ENCODE measurements at places on chromosomes 1 and 21.

DNA sequence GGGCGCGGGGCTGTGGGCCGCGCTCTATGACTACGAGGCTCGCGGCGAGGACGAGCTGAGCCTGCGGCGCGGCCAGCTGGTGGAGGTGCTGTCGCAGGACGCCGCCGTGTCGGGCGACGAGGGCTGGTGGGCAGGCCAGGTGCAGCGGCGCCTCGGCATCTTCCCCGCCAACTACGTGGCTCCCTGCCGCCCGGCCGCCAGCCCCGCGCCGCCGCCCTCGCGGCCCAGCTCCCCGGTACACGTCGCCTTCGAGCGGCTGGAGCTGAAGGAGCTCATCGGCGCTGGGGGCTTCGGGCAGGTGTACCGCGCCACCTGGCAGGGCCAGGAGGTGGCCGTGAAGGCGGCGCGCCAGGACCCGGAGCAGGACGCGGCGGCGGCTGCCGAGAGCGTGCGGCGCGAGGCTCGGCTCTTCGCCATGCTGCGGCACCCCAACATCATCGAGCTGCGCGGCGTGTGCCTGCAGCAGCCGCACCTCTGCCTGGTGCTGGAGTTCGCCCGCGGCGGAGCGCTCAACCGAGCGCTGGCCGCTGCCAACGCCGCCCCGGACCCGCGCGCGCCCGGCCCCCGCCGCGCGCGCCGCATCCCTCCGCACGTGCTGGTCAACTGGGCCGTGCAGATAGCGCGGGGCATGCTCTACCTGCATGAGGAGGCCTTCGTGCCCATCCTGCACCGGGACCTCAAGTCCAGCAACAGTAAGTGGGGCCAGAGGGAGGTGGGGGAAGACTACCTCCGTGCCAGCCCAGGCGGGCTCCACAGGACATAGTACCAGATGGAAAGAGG is 808 bp downstream of the MAP3K21 start:
- H3K27me3 ChIP-seq: no peaks in the 10 kb centered on the region
- peak overlapping the region; percentile 61 for H3K4me3 ChIP-seq
- H3K27ac ChIP-seq: no peak overlapping the region
- peaks cover 24% of the 10 kb centered on the region for H3K4me1 ChIP-seq
- no peaks in the 10 kb centered on the region for H3K36me3 ChIP-seq
- no peak for DNase-seq

DNA sequence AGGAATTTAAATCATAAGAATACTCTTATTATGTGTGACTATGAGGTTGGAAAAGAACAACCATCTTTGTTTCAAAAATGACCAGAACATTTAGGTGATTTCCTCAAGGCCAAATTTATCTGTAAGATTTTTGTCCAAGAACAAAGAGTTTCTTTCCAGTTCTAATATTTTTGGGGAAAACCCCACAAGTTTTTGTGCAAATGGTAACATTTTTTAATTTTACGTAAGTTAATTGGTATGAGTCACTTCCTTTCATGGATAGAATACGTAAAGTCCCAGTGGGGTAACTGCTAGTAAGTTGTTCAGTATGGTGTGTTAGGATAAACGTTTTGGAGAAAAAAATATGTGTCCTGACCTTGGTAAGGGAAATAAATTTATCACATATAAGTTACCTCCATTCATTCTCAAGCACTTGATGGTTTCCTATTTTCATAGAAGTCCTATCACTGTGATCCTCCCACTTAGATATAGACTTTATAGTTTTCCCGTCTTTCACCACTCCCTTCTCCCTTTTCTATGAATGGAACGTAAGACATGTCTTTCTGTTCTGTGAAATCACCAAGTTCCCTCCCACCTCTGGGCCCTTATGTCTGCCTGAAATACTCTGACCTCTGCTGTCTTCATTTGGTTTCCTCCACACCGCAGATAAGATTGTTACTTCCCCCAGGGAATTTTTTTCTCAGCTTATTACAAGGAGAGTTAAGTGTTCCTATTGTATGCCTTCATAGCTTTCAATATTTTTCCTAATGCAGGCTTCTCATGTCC is 34.9 kb upstream of the TSNAX start:
- H3K4me1 ChIP-seq: no peaks in the 10 kb centered on the region
- H3K36me3 ChIP-seq: no peaks in the 10 kb centered on the region
- H3K4me3 ChIP-seq: no peak overlapping the region
- no peaks in the 10 kb centered on the region for H3K27me3 ChIP-seq

- H3K4me1 ChIP-seq: peaks cover 14% of the 10 kb centered on the region
- H3K36me3 ChIP-seq: no peaks in the 10 kb centered on the region
- no peaks in the 10 kb centered on the region for H3K27me3 ChIP-seq
- H3K27ac ChIP-seq: no peak overlapping the region
- DNase-seq: no peak
- H3K4me3 ChIP-seq: no peak overlapping the region
These were observed 18.0 kb downstream of the RHOU start for GRCh38 chr1:228753287-228753686.

- peaks cover 24% of the 10 kb centered on the region for H3K4me1 ChIP-seq
- H3K4me3 ChIP-seq: no peak overlapping the region
- peak overlapping the region; percentile 66 for H3K27ac ChIP-seq
- H3K27me3 ChIP-seq: no peaks in the 10 kb centered on the region
- H3K36me3 ChIP-seq: no peaks in the 10 kb centered on the region
These were observed 102.8 kb downstream of the RHOU start for GRCh38 chr1:228837817-228838716.

- no peaks in the 10 kb centered on the region for H3K4me1 ChIP-seq
- no peaks in the 10 kb centered on the region for H3K36me3 ChIP-seq
- H3K27ac ChIP-seq: no peak overlapping the region
- DNase-seq: no peak
- no peak overlapping the region for H3K4me3 ChIP-seq
These were observed 30.4 kb upstream of the EYA3 start for GRCh38 chr1:28118640-28119307.

GRCh38 chr21:42297377-42297776 is 17.8 kb downstream of the TFF3 start:
- H3K36me3 ChIP-seq: peaks cover 2% of the 10 kb centered on the region
- H3K27me3 ChIP-seq: no peaks in the 10 kb centered on the region
- DNase-seq: no peak
- H3K4me1 ChIP-seq: peaks cover 10% of the 10 kb centered on the region

DNA sequence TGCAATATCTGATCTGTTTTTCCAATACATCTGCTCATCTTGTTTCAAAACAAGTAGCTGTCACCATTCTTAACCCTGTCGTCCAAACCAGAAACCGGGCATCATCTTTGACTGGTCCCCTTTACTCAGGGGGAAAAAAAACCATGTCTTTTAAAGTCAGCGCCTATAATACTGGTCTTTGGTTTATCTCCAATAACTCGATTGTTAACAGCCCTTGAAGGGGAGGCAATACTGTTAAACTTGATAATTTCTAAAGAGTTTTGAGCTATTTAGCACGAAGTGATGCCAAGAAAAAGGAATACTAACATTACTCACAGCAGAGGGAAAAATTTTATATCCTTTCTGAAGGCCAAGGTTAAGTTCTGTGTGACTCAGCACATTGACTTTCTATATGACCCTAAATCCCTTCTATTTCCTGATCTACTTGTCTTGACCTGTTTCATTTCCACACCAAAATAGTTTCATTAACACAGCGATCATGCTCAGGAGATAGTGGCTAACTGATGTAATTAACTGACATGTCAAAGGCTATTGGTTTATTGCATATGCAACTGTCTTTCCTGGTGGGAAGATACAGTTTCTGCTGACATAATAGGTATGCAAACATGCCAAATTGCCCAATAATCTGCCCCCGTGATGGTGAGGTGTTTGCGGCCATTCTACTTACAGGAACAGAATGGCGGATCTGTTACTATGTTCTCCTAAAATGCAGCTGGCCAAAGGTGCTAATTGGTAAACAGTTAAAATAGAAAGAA is 59.1 kb downstream of the NFIA start:
- H3K36me3 ChIP-seq: no peaks in the 10 kb centered on the region
- peak overlapping the region; percentile 42 for H3K27ac ChIP-seq
- H3K4me3 ChIP-seq: no peak overlapping the region
- DNase-seq: no peak

GRCh38 chr1:197306381-197307062 is 38.5 kb downstream of the CRB1 start:
- no peaks in the 10 kb centered on the region for H3K4me1 ChIP-seq
- H3K27ac ChIP-seq: no peak overlapping the region
- no peak for DNase-seq
- H3K36me3 ChIP-seq: no peaks in the 10 kb centered on the region
- H3K4me3 ChIP-seq: no peak overlapping the region
- H3K27me3 ChIP-seq: no peaks in the 10 kb centered on the region

DNA sequence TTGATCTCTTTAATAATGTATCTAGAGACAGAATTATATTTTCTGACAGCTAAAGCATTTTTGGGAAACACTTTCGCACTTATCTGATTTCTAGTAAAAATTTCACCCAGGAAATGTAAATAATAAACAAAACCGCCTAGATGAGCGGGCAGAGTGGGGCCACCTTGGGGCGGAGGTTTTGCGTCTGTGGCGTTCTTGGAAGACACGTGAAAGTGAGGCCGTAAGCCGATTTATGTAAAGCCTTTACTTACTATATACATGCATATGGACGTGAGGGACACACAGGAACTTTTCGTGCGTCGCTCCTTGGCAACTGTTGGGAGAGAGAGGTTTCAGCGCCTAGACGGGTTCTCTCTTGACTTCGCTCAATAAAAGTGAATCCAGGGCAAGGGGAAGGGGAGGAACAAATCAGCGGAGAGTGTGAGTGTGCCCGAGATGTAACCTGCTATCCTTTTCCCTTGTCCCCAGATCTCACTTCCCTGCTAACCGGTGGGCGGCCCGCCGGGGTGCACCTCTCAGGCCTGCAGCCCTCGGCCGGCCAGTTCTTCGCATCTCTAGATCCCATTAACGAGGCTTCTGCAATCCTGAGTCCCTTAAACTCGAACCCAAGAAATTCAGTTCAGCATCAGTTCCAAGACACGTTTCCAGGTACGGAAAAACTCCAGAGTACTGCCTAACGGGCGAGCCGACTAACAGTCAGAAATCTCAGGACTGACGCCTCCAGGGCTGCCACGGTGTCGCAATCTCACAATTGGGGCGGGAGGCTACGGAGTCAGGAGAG is 1.7 kb downstream of the HLX start:
- DNase-seq: peak; percentile 90
- H3K27me3 ChIP-seq: no peaks in the 10 kb centered on the region
- peak overlapping the region; percentile 99 for H3K4me3 ChIP-seq

DNA sequence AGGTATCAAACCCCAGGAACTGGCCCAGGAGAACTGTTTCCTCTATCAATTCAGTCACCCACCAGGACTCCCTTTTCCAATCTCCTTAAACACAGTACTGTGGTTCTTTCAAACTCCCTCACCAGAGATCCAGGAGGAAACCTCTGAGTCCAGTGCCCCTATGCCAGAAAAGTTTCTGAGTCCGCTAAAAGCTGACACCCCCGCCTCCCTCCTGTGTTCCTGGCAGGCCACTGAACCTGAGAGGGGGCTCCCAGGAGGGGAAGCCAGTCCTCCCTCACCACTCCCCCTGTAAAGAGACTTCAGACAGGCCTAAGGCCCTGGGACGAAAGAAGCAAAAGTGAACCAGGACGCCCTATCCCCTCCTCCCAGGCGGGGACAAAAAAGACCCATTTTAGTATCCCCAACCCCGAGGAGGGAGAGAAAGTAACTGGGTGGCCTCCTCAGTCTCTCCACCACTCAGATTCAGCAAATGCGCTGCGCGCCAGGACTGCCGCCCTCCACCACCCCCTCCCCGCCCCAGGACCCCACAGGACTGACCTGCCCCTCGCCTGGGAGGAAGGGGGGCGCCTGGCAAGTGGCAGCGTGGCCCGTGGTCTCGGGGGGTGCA is 624 bp downstream of the SLC41A1 start:
- peak overlapping the region; percentile 94 for H3K4me3 ChIP-seq
- peaks cover 35% of the 10 kb centered on the region for H3K4me1 ChIP-seq
- H3K27me3 ChIP-seq: no peaks in the 10 kb centered on the region
- peak overlapping the region; percentile 98 for H3K27ac ChIP-seq
- H3K36me3 ChIP-seq: peaks cover 11% of the 10 kb centered on the region

- DNase-seq: no peak
- H3K27ac ChIP-seq: peak overlapping the region; percentile 98
- H3K4me1 ChIP-seq: peaks cover 33% of the 10 kb centered on the region
- no peak overlapping the region for H3K4me3 ChIP-seq
- peaks cover 6% of the 10 kb centered on the region for H3K36me3 ChIP-seq
These were observed 6.7 kb upstream of the CSRP1 start for GRCh38 chr1:201513498-201514243.

- H3K4me1 ChIP-seq: peaks cover 14% of the 10 kb centered on the region
- no peaks in the 10 kb centered on the region for H3K27me3 ChIP-seq
- DNase-seq: no peak
- H3K27ac ChIP-seq: no peak overlapping the region
These were observed 33.4 kb downstream of the NUCKS1 start for GRCh38 chr1:205716371-205717132.

DNA sequence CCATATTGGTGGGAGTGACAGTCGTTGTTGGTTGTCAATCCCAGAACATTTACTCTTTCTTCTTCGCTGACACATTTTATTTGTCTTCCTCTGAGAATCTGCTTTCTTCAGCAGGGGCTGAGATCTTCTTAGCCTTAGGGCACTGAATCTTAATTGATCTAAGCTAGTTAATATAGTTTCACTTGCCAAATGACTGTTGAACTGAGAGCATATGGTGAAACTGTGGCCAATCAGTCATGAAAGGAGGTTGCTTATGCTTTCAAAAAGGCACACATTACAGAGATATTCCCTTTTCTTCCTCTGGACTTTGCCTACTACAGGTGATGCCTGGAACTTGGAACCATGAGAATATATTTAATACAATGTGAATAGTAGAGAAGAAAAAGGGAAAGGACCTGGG is 60.0 kb upstream of the KIAA0040 start:
- H3K4me3 ChIP-seq: no peak overlapping the region
- H3K27me3 ChIP-seq: no peaks in the 10 kb centered on the region
- no peaks in the 10 kb centered on the region for H3K36me3 ChIP-seq

DNA sequence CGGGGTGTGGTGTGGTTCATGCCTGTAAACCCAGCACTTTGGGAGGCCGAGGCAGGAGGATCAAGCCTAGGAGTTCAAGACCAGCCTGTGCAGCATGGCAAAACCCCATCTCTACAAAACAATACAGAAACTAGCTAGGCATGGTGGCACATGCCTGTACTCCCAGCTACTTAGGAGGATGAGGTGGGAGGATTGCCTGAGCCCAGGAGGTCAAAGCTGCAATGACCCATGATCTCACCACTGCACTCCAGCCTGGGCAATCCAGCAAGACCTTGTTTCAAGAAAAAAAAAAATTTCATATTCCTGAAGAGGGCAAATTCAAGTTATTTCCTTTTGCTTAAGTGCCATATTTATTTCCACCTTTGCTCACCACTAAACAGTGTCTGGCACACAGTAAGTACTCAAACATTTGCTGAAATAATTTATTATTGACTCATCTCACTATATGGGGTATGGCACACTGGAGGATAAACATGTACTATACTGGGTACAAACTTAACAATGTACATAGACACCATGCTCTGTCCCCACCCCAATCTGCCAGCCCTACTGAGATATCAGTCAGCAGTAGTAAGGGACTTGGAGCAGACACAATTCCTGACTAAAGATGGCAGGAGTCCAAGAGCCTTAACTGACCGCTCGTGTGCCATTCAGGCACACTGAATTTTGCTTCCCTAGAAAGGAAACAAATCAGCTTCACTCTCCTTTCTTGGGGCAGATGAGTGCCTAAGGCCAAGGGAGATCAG is 15.5 kb downstream of the MEAF6 start:
- H3K27me3 ChIP-seq: no peaks in the 10 kb centered on the region
- H3K4me1 ChIP-seq: peaks cover 26% of the 10 kb centered on the region
- no peak for DNase-seq
- peak overlapping the region; percentile 63 for H3K27ac ChIP-seq
- H3K4me3 ChIP-seq: no peak overlapping the region

GRCh38 chr1:54004481-54005049 is 13.4 kb downstream of the LDLRAD1 start:
- no peaks in the 10 kb centered on the region for H3K36me3 ChIP-seq
- no peak for DNase-seq
- no peaks in the 10 kb centered on the region for H3K27me3 ChIP-seq
- no peak overlapping the region for H3K27ac ChIP-seq
- H3K4me3 ChIP-seq: no peak overlapping the region

Measured in esophagus muscularis mucosa (tissue), 4 donors.